ENCODE measurements at places on chromosomes 13 and 19.

- no peaks in the 10 kb centered on the region for H3K4me1 ChIP-seq
- peak overlapping the region; percentile 82 for H3K4me3 ChIP-seq
- H3K36me3 ChIP-seq, result no peaks in the 10 kb centered on the region
- no peaks in the 10 kb centered on the region for H3K27me3 ChIP-seq
- ATAC-seq, result peak; percentile 99
These were observed 37.9 kb upstream of the LSM14A start for GRCh38 chr19:34134190-34135053.

DNA sequence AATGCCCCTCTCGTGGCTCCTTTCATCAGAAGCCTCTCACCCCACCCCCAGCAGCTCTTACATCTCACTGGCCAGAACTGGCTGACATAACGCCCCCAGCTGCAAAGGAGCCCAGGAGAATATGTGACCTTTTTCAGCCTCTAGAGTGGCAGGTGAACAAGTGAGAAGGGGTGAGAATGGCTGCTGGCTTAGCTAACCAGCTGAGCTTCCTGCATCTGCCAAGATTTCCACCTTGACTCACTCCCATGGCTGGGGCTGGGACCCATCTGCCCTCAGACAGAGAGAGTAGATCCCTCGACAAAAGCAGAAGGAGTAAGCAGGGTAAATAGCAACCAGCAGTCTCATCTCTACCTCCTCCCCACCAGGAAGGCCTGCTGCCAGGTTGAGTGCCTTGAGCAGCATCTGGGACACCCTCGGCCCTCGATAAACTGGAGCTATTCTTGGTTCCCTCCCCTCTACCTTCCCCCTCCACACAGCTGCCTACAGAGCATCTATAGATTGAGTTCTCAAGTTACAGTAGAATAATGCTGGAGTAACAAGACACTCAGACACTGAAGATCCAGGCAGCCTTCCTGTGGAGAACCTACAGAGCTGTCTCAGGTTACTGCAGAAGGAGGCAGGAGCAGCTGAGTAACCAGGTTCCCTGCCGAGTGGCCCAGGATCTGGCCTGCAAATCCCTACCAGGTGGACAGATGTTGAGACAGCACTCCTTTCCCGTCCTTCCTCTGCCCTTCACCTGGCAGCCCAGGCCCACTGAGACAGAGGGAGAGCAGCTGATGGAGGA lies 15.5 kb downstream of the KASH5 start:
- no peaks in the 10 kb centered on the region for H3K4me1 ChIP-seq
- no peak overlapping the region for H3K27ac ChIP-seq
- H3K4me3 ChIP-seq, result no peak overlapping the region
- peaks cover 21% of the 10 kb centered on the region for H3K27me3 ChIP-seq

DNA sequence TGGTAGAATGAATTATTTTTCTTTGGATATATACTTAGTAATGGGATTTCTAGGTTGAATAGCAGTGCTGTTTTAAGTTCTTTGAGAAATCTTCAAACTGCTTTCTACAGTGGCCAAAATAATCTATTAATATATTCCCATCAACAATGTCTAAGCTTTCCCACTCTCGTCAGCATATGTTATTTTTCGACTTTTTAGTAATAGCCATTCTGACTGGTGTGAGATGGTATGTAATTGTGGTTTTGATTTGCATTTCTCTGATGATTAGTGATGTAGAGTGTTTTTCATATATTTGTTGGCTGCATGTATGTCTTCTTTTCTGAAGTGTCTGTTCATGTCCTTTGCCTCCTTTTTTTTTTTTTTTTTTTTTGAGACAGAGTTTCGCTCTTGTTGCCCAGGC lies 90.2 kb upstream of the CSNK1A1L start:
- no peaks in the 10 kb centered on the region for H3K36me3 ChIP-seq
- no peak overlapping the region for H3K27ac ChIP-seq
- no peaks in the 10 kb centered on the region for H3K27me3 ChIP-seq
- H3K4me1 ChIP-seq, result no peaks in the 10 kb centered on the region

DNA sequence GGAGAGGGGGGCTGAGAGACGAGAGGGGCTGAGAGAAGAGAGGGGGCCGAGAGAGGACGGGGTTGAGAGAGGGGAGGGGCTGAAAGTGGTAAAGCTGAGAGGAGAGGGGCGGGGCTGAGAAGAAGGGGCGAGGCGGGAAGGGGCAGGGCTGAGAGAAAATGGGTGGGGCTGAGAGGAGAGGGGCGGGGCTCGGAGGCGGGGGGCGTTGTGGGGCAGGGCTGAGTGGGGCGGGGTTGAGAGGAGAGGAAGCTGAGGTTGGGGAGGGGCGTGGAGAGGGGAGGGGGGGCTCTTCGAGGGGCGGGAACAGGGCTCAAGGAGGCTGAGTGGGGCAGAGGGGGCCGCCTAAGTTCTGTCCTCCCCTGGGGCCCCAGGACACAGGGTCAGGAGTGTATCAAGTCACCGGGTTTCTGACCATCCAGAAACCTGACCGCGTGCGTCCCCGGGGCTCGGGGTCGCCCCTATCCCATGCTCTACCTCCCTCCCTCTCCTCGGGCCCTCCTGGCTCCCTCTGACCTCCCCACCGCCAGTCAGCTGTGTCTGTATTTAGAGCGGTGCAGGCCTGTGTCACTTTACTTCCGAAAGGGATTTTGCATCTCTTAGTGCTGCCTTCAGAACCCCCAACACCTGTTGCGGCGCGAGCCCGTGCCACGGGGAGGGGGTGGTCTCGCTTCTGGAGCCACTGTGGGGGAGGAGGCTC lies 38.6 kb upstream of the SEMA6B start:
- H3K27ac ChIP-seq, result no peak overlapping the region
- H3K4me1 ChIP-seq, result peaks cover 3% of the 10 kb centered on the region
- no peaks in the 10 kb centered on the region for H3K36me3 ChIP-seq
- H3K27me3 ChIP-seq, result peaks cover 92% of the 10 kb centered on the region
- no peak overlapping the region for H3K4me3 ChIP-seq
- ATAC-seq, result peak; percentile 36

DNA sequence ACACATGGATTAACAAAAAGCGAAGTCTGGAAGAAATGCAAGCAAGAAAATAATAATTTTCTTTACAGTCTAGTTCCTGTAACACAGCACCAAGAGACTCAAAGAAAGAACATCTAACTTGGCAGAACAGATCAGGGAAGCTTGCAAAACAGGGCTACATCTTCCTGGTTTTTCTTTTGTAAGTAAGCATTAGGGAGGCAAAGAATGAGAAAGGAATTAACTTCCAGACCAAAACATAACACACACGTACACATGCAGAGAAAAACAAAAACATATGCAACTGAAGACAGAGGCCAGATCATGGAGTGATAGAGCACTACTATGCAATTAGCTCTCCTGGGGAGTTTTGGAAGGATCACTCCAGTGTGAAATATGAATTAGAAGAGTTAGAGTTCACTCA lies 120.5 kb downstream of the DIAPH3 start:
- no peak overlapping the region for H3K27ac ChIP-seq
- H3K36me3 ChIP-seq, result no peaks in the 10 kb centered on the region
- H3K4me3 ChIP-seq, result no peak overlapping the region

DNA sequence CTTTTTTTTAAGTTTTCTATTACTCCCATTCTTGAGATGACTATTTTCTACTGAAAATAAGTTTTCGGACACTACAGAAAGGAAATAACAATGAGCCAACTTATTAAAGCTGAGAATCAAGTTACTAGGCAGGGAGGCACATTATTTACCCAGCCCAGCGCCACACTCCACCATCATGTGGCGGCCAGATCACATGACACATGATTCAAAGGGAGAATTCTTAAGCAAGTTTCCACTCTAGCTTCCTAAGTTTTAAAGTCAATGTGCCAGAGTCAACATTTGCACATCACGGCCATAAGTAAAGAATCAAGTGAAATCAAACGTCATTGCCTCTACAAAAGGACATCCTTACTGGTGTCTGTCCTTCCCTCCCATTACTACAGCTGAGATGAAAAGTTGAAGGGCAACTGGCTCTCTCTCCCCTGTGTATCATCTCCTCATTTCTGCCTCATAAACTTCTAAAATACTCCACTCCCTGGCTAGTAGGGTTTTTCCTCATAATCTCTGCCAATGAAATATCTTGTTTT lies 81.7 kb downstream of the KLF12 start:
- no peak overlapping the region for H3K27ac ChIP-seq
- no peak for ATAC-seq
- H3K36me3 ChIP-seq, result no peaks in the 10 kb centered on the region
- H3K4me3 ChIP-seq, result no peak overlapping the region

GRCh38 chr19:14758816-14759215 lies 19.5 kb downstream of the ADGRE2 start:
- peaks cover 33% of the 10 kb centered on the region for H3K27me3 ChIP-seq
- ATAC-seq, result no peak
- H3K27ac ChIP-seq, result no peak overlapping the region

DNA sequence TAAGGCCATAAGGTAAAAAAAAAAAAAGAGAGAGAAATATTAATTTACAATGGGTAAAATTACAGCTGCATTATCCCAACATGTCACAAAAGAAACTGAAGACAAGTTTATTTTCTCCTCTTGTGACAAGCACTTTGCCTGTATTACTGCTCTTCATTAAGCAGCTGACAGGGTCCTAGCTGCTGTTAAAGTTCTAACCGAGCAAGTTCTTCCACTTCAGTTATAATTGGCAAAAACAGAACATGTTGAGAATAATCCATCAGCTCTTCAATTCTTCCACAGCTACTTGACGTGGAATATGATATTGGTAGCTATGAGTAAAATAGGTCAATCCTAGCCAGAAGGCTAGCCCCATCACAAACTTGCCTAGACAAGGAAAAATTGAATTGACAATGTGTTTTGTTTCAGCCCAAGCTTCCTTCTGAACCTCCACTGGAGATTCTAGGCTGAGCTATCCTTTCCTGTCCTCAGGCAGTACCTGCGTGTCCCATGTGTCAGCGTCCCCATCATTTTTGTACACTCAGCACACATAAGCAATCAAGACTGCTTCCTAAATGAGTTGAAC lies 32.2 kb upstream of the DOCK9 start:
- H3K27ac ChIP-seq, result no peak overlapping the region
- H3K4me1 ChIP-seq, result peaks cover 6% of the 10 kb centered on the region
- no peak overlapping the region for H3K4me3 ChIP-seq
- H3K36me3 ChIP-seq, result no peaks in the 10 kb centered on the region
- ATAC-seq, result no peak

DNA sequence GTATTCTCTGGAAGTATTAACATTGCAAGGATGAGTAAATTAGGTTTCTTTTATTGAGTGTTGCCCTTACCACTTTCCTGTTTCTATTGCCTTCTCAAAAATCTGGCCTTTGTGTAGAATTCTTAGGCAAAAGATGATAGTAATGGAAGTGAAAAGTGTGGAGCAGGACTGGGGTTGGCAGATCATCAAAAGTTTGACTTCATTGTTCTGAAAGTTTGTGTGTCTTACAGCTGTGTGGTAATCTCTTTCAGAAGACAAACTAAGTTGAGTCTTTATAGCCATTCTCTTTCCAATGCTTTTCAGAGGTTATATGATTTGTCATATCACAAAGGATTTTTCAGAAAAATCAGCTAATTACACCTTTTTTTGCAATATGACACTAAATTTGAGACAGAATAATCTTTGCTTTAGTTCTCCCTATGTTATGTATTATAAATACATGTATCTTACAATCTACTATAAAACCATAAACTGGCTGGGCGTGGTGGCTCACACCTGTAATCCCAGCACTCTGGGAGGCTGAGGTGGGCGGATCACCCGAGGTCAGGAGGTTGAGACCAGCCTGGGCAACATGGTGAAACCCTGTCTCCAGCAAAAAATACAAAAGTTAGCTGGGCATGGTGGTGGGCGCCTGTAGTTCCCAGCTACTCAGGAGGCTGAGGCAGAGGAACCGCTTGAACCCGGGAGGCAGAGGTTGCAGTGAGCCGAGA lies 8.7 kb upstream of the KCNRG start:
- H3K27ac ChIP-seq, result peak overlapping the region; percentile 18
- peaks cover 81% of the 10 kb centered on the region for H3K4me1 ChIP-seq
- no peak for ATAC-seq
- peaks cover 35% of the 10 kb centered on the region for H3K36me3 ChIP-seq

- H3K4me1 ChIP-seq, result no peaks in the 10 kb centered on the region
- H3K4me3 ChIP-seq, result no peak overlapping the region
- H3K27ac ChIP-seq, result no peak overlapping the region
- H3K27me3 ChIP-seq, result peaks cover 5% of the 10 kb centered on the region
- no peak for ATAC-seq
These were observed 68.1 kb upstream of the SLC10A2 start for GRCh38 chr13:103134271-103134670.

- no peak overlapping the region for H3K27ac ChIP-seq
- no peaks in the 10 kb centered on the region for H3K36me3 ChIP-seq
- no peaks in the 10 kb centered on the region for H3K27me3 ChIP-seq
- ATAC-seq, result peak; percentile 79
- no peak overlapping the region for H3K4me3 ChIP-seq
These were observed 240.3 kb downstream of the LMO7 start for GRCh38 chr13:75876142-75877050.

DNA sequence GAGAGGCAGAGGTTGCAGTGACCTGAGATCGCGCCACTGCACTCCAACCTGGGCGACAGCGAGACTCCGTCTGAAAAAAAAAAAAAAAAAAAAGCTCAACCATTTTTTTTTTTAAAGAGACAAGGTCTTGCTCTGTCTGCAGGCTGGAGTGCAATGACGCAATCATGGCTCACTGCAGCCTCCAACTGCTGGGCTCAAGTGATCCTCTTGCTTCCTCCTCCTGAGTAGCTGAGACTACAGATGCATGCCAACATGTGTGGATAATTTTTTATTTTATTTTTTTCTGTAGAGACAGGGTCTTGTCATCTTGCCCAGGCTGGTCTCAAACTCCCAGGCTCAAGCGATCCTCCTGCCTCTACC lies 10.3 kb downstream of the EHD2 start:
- peaks cover 56% of the 10 kb centered on the region for H3K4me1 ChIP-seq
- peak; percentile 35 for ATAC-seq
- peaks cover 42% of the 10 kb centered on the region for H3K36me3 ChIP-seq

GRCh38 chr19:10284065-10284959 lies 2.4 kb upstream of the ICAM4 start:
- H3K27ac ChIP-seq, result no peak overlapping the region
- no peaks in the 10 kb centered on the region for H3K36me3 ChIP-seq
- H3K27me3 ChIP-seq, result peaks cover 67% of the 10 kb centered on the region
- no peak for ATAC-seq
- H3K4me3 ChIP-seq, result no peak overlapping the region
- peaks cover 13% of the 10 kb centered on the region for H3K4me1 ChIP-seq

DNA sequence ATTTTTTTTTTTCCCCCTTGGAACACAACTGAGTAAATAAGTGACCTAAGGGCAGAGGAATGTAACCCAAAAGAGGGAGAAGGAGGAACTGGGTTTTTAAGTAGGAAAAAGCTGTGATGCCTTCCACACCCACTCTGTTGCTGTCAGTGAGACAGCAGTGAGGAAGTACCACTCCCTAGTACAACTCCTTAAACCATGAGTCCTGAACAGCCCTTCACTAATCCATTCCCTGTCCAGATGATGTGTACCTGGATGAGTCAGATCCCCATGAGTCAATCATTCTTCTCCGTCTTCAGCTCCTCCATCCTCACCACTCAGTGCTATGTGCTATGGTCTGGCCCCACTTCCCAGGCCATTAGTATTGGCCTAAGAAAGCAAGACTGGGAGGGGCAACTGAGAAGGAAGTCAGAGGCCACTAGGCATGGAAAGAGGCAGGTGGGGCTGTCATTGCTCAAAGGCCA lies 12.9 kb upstream of the CXCL17 start:
- H3K4me3 ChIP-seq, result no peak overlapping the region
- no peak for ATAC-seq
- H3K27me3 ChIP-seq, result no peaks in the 10 kb centered on the region
- no peak overlapping the region for H3K27ac ChIP-seq
- H3K4me1 ChIP-seq, result no peaks in the 10 kb centered on the region

- ATAC-seq, result no peak
- H3K36me3 ChIP-seq, result no peaks in the 10 kb centered on the region
- peaks cover 29% of the 10 kb centered on the region for H3K27me3 ChIP-seq
- no peak overlapping the region for H3K27ac ChIP-seq
- no peak overlapping the region for H3K4me3 ChIP-seq
- no peaks in the 10 kb centered on the region for H3K4me1 ChIP-seq
These were observed 10.1 kb downstream of the TINCR start for GRCh38 chr19:5557691-5558090.

GRCh38 chr13:26051657-26052311 lies at the start of gene SHISA2:
TSS of gene SHISA2 (minus strand) at chr13:26052016. CDS start at chr13:26050975, 1,041 bp downstream.
- H3K4me1 ChIP-seq, result peaks cover 3% of the 10 kb centered on the region
- H3K27ac ChIP-seq, result no peak within 1 kb of the TSS
- peak; percentile 55 for ATAC-seq
- H3K27me3 ChIP-seq, result peaks cover 82% of the 10 kb centered on the region

Measured in gastroesophageal sphincter (tissue), 4 donors.